ENCODE measurements at places on chromosomes 4 and X. TPM values are rescaled to one million over a fixed set of nuclear protein-coding genes. Genes with fewer than 3 reads are reported as not detected.

ABHD18 gene
- total RNA-seq = 7.4 TPM

GAGE12H gene
- total RNA-seq = not detected

TCEAL1 gene
- total RNA-seq = 31.7 TPM

MTMR8 gene
- 1.3 TPM for total RNA-seq

KDM6A gene
- total RNA-seq = 24.0 TPM

ARMCX2 gene
- 1.0 TPM for total RNA-seq

CT45A1 gene
- not detected for total RNA-seq

GRCh38 chrX:136867096-136867491 is 13.4 kb downstream of the RBMX start:
- H3K4me3 ChIP-seq = no peak overlapping the region
- no peak for DNase-seq
- H3K27ac ChIP-seq = no peak overlapping the region
- H3K27me3 ChIP-seq = no peaks in the 10 kb centered on the region
- H3K4me1 ChIP-seq = 0 out of 2 replicates have a peak, but pooled peaks cover 4% of the 10 kb centered on the region
- H3K36me3 ChIP-seq = peaks cover 39% of the 10 kb centered on the region

GRCh38 chr4:148881860-148882643 is 439.8 kb upstream of the NR3C2 start:
- H3K4me3 ChIP-seq = no peak overlapping the region
- H3K36me3 ChIP-seq = no peaks in the 10 kb centered on the region
- H3K4me1 ChIP-seq = no peaks in the 10 kb centered on the region

DNA sequence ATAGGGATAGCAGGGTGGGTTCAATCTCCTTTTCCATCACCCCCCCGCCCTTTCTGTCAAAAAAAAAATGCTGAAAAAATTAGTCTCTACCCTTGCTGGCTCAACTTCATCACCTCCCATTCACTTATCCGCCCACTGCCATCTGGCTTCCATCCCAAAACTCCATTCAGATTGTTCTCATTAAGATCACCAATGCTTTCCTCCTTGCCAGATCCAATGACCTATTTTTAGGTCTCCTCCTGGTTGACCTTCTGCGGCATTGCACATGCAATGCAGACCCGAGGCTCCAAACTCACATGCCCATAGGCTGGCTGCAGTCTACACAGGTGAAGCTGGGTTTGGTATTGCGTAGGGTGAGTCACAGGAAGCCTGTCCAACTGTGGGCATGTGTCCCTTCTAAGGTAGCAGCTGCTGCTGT is 21.1 kb upstream of the STIM2 start:
- H3K4me3 ChIP-seq = no peak overlapping the region
- no peak overlapping the region for H3K27ac ChIP-seq
- H3K27me3 ChIP-seq = no peaks in the 10 kb centered on the region
- DNase-seq = no peak
- H3K4me1 ChIP-seq = no peaks in the 10 kb centered on the region

- no peaks in the 10 kb centered on the region for H3K36me3 ChIP-seq
- no peaks in the 10 kb centered on the region for H3K27me3 ChIP-seq
- peaks cover 38% of the 10 kb centered on the region for H3K4me1 ChIP-seq
Measured at GRCh38 chr4:123418351-123418931, 21.8 kb downstream of the SPRY1 start.

GRCh38 chrX:1412551-1413161 is 20.7 kb upstream of the SLC25A6 start:
- no peaks in the 10 kb centered on the region for H3K27me3 ChIP-seq
- no peaks in the 10 kb centered on the region for H3K4me1 ChIP-seq
- H3K27ac ChIP-seq = no peak overlapping the region
- no peak for DNase-seq
- no peaks in the 10 kb centered on the region for H3K36me3 ChIP-seq

GRCh38 chr4:182404376-182404775 is 161.2 kb downstream of the TENM3 start:
- no peaks in the 10 kb centered on the region for H3K36me3 ChIP-seq
- H3K27ac ChIP-seq = no peak overlapping the region
- no peak overlapping the region for H3K4me3 ChIP-seq
- H3K27me3 ChIP-seq = no peaks in the 10 kb centered on the region
- H3K4me1 ChIP-seq = no peaks in the 10 kb centered on the region

Data from Panc1 (cell line).